ENCODE measurements at places on chromosomes 3 and 15.

DNA sequence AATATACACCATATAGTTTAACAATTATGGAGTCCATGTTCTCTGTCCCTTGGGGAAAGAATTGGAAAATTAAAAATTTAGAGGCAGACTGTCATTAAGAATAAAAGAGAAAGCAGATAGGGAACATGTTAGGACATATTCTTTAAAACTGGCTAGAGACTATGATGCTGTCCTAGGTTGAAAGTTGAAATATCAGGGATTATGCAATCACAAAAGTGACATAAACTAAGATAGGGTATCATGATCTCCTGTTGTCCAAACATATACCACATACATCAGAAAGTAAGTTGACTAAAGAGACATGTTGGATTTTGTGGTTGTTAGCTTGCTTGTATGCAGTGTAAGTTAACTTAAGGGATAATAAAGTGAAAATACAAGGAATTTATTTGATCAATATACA, 9.9 kb upstream of the EID1 start:
- DNase-seq, result no peak

- DNase-seq, result no peak
These were observed 40.4 kb downstream of the TM2D3 start for GRCh38 chr15:101611580-101612299.

- DNase-seq, result no peak
These were observed 84.0 kb downstream of the FILIP1L start for GRCh38 chr3:100030346-100030745.

GRCh38 chr3:43998370-43998835, 243.3 kb upstream of the TOPAZ1 start:
- DNase-seq, result no peak

DNA sequence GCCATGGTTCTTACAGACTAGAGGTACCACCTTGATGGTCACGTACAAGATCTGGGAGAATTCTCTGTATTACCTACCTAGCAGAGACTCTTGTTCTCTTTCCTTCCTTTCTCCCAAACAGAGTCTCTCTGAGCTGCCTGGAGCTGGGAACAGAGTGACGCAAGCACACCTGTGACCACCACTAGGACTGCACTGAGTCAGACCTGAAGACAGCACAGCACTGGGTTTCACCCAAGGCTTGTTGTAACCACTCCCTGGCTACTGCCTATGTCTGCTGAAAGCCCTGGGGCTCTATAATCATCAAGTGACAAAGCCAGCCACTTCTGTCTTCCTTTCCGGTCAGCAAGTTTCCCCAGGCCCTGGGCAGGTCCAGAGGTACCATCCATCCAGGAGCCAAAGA, 293.3 kb upstream of the CNTN4 start:
- no peak for DNase-seq

- DNase-seq, result no peak
These were observed 22.2 kb upstream of the MAP3K13 start for GRCh38 chr3:185340751-185341150.

- peak; percentile 39 for DNase-seq
These were observed 585 bp downstream of the SLCO3A1 start for GRCh38 chr15:91853948-91854638.

DNA sequence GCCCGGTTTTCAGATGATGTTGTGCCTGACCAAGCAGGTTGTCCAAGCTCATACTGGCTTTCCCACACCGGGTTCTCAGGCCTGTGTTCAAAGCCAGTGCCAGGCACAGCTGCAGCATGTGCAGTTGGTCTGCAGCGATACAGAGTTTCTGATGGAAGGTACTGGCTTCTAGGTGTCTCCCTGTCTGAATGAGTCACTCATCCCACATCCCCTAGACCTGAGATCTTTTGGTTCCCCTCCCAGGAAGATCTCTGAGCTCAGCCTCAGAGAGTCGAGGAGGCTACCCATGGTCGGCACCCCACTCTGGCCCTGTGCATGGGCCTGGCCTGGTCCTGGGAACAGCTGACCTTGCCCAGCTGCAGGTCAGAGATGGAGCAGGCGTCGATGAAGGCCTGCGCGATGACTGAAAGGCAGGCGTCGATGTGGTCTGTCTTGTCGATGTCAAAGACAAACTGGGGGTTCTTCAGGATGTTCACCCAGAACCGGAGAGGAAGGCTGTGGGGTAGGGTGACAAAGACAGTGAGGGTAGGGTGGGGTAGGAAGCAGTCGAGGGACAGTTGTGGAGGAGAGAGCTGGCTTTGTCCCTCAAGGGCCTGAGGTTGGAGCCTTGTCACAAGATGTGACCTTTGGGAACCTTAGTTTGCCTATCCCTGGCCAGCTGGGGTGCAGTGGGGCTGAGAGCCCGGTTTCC, 15.3 kb downstream of the H1-8 start:
- no peak for DNase-seq

- DNase-seq, result no peak
These were observed 155.5 kb upstream of the SLC24A5 start for GRCh38 chr15:47965297-47965696.

GRCh38 chr15:85482894-85483293, 102.5 kb downstream of the AKAP13 start:
- DNase-seq, result no peak

- peak; percentile 82 for DNase-seq
These were observed 24.9 kb upstream of the SIAH2 start for GRCh38 chr3:150787741-150788370.

GRCh38 chr3:172577987-172578570, 54.8 kb upstream of the TNFSF10 start:
- no peak for DNase-seq

GRCh38 chr3:72123908-72124441, 339.0 kb upstream of the PROK2 start:
- DNase-seq, result no peak

DNA sequence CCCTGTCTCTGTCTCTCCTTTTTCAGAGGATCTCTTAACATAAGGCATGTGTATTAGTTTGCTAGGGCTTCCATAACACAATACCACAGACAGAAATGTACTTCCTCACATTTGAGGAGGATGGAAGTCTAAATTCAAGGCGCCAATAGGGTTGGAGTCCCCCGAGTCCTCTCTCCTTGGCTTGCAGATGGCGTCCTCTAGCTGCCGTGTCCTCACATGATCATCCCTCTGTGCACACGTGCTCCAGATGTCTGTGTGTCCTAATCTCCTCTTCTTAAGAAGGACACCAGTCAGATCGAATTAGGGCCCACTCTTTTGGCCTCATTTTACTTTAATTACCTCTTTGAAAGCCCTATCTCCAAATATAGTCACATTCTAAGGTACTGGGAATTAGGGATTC, 23.0 kb upstream of the BFSP2 start:
- DNase-seq, result no peak

DNA sequence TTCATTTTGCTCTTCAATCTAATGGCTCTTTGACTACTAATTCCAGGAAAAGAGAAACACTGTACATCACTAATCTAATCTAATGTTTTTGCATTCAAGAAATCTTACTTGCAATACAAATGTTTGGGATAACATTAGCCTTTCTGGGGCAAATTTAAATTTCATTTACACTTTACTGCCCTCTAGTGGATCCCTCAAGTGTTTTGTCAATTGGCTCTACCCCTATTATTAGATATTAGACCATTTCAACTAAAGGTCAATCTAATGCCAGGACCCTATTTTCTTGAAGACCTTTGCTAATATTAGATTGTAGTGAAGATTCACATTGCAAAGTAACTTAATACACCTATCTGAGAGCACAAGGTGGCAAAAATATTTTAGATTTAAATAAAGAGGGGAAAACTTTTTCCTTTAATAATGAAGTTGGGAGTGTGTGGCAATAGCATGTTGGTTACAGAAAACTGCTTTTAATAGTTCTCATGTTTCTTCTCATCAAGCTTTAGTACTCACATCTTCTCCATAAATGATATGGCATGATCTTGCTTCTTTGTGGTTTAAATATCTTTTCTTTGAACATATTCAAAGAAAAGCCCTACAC, 5.0 kb downstream of the C2CD4A start:
- no peak for DNase-seq

GRCh38 chr3:33315826-33316225, 38.6 kb downstream of the FBXL2 start:
- no peak for DNase-seq

DNA sequence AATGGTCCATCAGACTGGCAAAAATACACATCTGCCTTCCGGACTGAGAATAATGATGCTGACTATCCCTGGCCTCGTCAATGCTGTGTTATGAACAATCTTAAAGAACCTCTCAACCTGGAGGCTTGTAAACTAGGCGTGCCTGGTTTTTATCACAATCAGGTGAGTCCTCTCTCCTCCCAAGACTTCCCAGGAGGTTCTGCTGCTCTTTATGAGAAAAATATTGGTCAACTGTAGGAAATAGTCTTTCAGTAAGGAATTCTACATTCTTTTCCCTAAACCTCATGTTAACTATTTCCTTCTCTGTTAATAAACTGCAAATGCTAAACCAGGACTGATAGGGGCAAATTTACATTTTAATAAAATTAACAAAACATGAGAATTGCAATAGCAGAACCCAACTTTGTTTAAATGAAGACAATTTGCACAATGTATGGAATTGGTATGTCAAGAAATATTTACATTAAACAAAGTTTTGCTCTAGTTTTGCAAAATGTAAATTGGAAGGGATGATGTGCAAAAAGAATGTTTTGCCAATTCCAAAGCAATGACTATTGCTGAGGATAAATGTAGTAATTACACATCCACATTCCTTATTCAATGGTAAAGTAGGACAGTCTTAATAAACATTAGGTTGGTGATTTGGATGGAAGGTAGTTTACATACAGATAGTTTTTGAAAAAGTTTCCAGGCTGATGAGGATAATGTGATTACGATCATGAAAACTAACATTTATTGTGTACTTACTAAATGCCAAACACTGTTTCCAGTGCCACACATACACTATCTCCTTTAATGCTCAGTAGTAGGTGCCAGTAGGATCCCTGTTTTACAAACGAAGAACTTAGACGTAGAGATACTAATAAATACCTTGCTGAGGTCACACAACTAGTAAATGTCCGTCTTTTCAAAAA, 21.1 kb downstream of the UPK1B start:
- no peak for DNase-seq

DNA sequence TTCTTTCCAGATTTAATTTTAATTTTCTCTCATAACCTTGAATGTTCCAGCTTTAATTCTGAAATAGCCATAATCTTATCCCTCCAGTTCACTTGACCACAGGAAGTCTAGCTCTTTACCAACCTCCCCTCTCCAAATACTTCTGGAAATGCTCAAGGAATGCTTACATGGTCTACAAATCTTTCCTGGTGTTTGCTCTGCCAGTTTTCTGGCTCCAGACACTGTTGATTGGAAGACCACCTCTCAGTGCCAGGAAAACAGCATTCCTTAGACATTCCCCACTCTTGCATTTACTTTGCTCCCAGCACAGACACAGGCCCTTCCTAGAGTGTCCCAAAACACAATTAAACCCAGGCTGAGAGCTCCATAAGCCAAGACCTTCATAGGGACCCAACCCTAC, 98.6 kb downstream of the MESD start:
- DNase-seq, result no peak

- no peak for DNase-seq
These were observed 356.8 kb upstream of the NR2F2 start for GRCh38 chr15:95973566-95974256.

DNA sequence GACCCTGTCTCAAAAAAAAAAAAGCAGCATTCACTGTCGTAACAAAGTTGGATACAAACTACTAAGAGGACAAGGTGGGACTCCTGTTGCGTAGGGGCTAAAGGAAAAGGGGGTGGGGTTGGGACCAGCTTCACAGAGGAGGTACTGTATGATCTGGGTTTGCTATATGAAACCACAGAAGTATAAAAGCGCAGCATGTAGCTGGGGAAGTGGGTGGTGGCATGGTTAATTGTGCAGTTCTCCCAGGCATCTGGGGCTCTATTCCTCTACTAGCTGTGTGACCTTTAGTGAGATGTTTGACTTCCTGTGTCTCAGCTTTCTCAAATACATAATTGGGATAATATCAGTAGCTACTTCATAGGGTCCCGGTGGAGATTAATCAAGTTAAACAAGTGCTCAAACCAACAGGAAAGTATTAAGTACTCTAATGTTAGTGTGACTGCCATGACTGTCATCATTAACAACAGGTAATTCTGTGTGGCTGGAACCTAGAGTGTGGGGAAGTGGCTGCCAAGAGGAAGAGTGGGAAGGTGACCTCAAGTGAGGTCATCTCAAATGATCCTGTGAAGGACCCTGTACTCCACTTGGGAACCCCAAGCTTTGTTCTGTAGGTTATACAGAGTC, 11.5 kb downstream of the PARP16 start:
- no peak for DNase-seq

DNA sequence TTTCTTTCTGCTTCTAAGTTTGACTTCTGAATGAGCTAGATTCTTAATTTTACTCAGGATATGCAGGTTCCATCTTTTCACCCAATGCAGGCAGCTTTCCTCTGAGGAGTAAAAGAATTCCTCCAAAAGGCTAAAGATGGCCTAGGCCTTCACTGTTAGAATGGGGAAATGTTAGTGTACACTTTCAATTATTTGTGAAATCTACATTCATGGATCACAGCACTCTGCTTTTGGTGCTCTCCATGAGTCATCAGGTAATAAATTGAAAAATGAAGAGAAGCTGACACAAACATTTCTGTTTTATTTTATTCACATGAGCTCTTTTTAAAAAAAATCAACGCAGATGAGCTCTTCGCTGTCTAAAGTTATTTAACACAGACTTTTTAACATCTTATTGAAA, 502.5 kb upstream of the GOLIM4 start:
- DNase-seq, result no peak

GRCh38 chr15:85591622-85592021, 203.1 kb downstream of the KLHL25 start:
- no peak for DNase-seq

- no peak for DNase-seq
These were observed 535.1 kb downstream of the SOX2 start for GRCh38 chr3:182246870-182247269.

DNA sequence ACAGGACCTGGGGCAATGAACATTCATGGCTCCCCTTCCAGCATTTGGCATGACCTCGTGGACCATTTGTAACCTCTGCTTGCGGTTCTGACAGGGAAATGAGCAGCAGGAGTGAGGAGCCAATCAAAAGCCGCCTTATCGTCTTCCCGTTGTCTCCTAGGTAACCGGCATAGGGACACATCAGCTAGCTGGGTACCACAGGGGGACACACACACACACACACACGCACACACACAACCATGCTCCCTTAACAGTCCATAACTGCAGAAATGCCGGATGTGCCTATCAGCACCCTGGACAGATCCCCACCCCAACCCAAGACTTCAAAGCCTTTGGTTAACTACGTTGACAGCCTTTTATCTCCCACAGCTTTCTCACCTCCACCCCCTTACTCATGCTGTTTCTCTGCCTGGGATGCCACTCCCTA, 53.4 kb upstream of the CCDC174 start:
- DNase-seq, result peak; percentile 32

GRCh38 chr3:114758831-114759699, 388.0 kb downstream of the ZBTB20 start:
- DNase-seq, result no peak

All from stimulated activated CD4-positive, alpha-beta T cell treated with anti-CD3 and anti-CD28 coated beads, Interleukin-1b, Interleukin-23, amount 100 ng/mL, for 4 hours (primary cell).